ENCODE measurements at places on chromosomes 7 and 10.

- no peak for DNase-seq
These were observed 59.9 kb upstream of the BTRC start for GRCh38 chr10:101294109-101294508.

DNA sequence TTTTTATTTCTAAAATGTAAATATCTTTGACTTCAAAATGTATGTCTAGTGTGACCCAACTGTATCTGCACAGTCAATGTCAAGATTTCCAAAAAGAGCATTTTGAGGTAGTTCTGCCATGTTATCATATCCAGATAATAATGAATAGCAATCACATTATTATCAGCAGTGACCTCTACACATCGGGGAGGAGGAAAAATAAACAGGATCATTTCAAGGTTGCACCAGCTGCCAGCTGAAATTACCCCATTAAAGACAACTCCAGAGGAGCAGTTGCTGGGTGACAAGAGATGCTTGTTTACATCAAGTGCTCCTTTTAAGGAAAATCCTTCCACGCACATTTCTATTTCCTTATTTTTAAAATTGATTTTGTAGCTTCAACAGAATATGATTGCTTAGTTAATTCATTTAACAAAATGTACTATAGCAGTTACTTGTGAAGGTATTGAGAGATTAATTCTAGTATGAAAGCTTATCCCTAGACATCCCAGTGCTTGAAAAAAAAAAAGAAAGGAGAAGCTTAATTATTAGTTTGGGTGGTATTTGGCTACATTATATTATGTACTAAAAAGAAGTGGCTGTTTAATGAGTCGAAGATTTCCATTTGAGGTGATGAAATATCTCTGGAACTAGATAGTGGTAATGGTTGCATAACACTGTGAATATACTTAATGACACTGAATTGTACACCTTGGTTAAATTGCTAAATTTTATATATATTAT lies 19.3 kb upstream of the SLC35G1 start:
- no peak for DNase-seq

- no peak for DNase-seq
These were observed 6.5 kb upstream of the VWC2 start for GRCh38 chr7:49766966-49767365.

DNA sequence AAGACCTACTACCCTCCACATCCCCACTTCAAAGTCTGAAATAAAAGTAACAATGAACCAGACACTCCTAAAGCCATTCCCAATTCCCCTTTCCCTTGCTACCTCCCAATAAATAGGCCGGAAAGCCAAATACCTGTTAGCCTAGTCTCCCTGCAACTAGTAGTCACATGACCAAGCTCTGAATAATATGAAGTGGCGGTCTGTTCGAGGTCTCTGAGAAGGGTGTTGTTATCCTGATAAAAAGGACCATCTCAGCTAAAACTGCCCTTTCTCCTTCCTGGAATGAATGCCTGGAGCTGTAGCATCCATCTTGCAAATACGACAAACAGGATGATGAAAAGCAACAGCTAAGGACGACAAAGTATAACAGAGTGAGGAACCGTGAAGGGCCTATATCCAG lies 6.0 kb downstream of the KIF5B start:
- no peak for DNase-seq

DNA sequence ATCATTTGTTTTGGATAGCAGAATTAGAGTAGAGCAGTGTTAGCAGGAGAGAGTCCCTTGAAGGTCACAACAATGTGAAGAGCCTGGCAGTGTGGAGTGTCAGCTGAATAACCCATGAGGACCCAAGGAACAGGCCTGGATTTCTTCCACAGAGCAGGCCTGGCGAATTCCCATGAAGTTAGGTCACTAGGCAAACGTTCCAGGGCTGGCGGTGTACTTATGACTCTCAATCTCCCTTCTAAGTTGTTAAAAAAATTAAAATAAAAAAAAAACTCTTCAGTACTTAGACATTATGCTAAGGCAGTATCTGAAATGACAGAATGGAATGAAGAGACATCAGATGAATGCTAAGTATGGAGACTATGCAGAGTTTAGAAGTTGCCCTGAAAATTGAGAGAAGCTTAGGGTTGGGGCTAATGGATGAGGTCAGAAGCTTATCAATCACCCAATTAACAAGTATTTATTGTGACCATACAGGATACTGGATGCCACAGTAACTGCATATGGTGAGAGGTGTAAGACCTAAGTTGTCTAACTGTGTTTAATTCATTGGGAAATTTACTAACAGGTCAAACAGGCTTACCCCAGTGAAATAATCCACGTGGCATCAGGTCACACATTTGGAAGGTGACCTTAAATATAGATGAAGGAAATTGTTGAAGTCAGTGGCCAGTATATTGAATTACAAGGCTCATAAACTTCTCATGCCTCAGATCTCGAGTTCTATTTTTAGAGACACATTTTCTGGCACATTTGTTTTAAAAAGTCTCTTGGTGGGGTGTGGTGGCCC lies 126.2 kb upstream of the NRP1 start:
- DNase-seq, result no peak
